Neural cell (in vitro differentiated cells): ENCODE measurements at places on chromosomes 1 and 21. TPM values are rescaled to one million over a fixed set of nuclear protein-coding genes. Genes with fewer than 3 reads are reported as not detected.

Gene RASSF5
- polyA plus RNA-seq = 3.2 and 4.0 TPM in 2 replicates

Gene LIPI
- polyA plus RNA-seq = not detected in 2 replicates

Gene CD1B
- polyA plus RNA-seq = not detected in 2 replicates

Gene CGN
- 4.4 and 7.5 TPM in 2 replicates for polyA plus RNA-seq

Gene MMP23B
- polyA plus RNA-seq = 0.98 and 4.3 TPM in 2 replicates

Gene OR14K1
- polyA plus RNA-seq = not detected in 2 replicates

Gene ERG
- not detected in 2 replicates for polyA plus RNA-seq

Gene CR1L
- not detected in 2 replicates for polyA plus RNA-seq

Gene SPRR2D
- polyA plus RNA-seq = not detected in 2 replicates

Gene FOXO6
- polyA plus RNA-seq = 0.59 and 3.2 TPM in 2 replicates

Gene SLC1A7
- polyA plus RNA-seq = not detected in 2 replicates

Gene MMEL1
- polyA plus RNA-seq = 5.2 TPM in 1 of 2 replicates, not detected in the other

Gene CHRM3
- 0.16 and 0.34 TPM in 2 replicates for polyA plus RNA-seq

Gene HFM1
- 28.9 and 30.5 TPM in 2 replicates for polyA plus RNA-seq

Gene CELSR2
- polyA plus RNA-seq = 7.9 and 9.5 TPM in 2 replicates

Gene S100B
- polyA plus RNA-seq = 1.4 TPM in 1 of 2 replicates, not detected in the other
